ENCODE measurements at places on chromosomes 2 and 18.

GRCh38 chr2:134578316-134578715 lies 140.5 kb downstream of the TMEM163 start:
- no peak for DNase-seq

- DNase-seq, result no peak
These were observed 78.8 kb upstream of the TTC21B start for GRCh38 chr2:166032361-166032760.

DNA sequence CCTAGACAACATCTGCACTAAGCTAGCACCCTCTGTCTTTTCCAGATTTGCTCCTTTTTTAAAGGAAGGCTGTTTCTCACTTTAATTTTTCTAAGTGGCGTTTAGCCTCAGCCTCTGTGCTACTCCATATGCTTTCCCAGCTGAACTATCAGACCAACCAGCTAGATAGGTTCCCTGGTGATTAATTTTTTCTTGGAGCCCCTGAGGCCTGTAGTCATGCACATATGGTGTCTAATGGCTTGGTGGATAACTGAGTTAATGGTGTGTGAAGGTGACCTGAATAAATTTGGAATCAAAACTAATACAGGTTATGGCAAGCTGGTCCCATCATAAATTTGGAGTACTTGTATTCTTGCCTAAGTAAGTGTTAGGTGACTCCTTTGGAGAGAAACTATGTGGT lies 135.5 kb downstream of the MGAT5 start:
- no peak for DNase-seq

GRCh38 chr2:127525691-127526131 lies 578 bp downstream of the IWS1 start:
- DNase-seq, result no peak

- DNase-seq, result no peak
These were observed 2.4 kb upstream of the PAX3 start for GRCh38 chr2:222301053-222301795.

DNA sequence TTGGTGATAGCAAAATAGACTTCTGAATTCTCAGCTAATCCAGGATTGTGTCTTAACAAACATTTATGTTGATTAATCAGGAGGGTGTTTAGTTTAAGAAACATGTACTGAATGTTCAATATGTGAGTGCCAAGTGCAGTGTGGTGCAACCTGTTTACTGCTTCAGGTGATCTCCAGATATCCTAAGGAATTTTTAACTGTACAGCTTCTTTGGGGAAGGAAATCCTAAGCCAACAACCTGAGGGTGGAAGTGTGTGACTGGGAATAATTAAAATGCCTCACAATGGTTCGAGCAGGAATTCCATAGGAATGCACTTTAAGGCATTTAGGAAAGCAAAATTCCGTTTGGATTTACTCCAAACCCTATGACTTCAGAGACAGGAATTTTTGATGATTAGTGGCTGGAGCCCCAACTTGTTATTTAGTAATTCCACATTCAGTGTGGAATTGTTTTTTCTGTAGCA lies 16.4 kb downstream of the CRIM1 start:
- no peak for DNase-seq

DNA sequence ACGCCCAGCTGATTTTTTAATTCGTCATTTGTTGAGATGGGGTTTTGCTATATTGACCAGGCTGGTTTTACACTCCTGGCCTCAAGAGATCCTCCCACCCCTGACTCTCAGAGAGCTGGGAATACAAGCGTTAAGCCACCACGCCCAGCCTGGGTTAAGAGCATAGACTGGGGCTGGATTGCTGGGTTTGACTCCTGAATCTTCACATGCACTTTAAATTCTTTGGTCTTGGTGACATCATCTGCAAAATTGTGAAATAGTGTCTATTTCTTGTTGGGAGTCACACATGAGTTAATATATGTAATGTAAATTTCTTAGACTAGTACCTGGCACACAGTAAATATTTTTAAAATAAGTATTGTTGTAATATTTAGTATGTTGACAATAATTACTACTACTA lies 257.4 kb downstream of the DOK6 start:
- DNase-seq, result no peak

DNA sequence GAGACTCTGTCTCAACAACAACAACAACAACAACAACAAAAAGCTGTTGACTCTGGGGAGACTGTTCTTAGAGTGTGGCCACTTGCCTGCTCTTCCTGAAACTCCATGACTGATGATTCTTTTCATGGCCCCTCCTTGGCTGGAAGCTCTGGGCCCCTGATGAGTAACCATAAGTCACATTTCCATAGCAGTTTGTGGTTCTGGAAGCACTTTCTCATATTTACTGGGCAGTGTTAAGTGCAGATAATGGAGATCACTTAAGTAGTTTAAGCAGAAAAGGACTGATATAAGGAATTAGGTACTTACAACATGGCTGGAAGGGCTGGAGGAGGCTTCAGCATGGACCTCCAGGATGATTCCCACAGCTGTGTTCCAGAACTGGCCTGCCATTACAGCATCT lies 147.3 kb upstream of the DLX2 start:
- no peak for DNase-seq

DNA sequence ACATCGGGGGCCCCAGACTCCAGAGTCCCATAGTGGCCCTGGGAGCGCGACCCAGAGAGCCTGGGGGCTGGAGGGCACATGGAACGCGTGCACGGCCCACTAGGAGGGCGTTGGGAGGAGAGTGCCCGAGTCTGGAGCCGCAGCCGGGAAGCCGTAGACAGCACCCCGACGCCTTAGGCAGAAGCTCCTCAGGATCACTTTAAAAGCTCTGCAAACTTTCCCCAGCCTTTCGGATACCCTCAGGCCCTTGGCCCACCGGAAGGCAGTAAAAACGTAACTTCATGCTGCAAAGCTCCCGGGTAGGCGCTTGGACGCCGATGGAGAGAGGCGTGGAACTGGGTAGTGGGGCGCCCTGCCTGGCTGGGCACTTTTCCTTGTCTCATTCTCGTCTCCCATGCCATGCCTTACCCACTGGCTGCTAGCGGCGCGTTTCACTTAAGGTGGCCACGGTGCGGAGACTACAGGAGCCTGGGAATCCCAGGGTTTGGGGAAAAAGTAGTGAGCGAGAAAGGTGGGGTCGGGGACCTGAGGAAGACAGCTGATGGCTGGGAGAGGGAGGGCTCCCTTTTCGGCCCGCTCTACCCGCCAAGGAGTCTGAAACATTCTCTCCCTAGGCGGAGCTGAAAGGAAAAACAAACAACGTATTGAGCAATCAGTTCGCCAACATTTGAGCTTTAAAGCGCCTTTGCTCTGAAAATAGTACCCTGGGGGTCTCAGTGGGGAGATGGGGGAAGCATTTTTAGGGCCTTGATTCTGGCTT lies 141.8 kb downstream of the MEIS1 start:
- peak; percentile 76 for DNase-seq

DNA sequence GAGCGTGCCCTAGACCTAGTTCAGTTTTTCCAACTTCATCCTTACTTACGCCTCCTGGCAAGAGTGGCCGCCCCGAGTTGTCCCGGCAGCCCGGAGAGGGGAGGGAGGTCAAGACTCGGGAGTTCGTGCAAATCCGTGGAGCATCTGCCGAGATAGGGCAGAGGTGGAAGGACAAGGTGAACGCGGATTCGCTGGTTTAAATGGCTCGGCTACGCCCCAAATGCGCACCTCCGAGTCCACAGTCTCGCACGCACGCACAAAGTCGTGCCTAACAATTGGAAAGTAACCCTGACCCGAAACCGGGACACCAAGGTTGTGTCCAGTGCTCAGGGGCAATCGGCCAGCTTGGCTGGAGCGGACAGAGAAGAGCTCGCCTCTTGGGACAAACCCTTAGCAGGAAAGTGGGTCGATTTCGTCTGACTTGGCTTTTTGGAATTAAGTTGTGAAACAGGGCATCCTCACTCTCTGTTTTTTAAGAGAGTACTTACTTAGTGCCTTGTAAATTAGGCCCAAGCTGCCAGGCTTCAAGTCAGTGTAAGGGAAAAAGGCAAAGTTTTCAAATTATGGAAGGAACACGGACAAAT lies 726 bp upstream of the SS18 start:
- DNase-seq, result peak; percentile 73

DNA sequence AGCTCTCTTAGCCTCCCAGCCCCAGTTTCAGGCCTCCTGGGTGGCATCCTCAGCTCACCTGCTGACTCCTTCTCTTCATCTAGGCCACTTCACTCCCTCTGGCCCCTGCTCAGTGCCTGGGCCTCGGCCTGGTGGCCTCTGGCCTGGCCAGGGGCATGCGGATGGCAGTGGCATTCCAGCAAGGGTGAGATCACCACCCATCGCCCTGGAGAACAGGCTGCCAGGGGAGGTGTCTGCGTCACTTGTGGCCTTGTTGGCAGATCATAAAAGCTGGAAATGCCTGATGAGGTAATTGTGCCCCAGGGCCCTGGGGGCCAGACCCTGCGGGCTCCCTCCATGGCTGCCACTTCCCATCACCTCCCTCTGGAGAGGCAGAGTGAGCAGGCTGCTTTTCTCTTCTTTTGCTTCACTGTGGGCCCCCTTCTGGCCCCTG lies 72.5 kb upstream of the SMAD2 start:
- DNase-seq, result peak; percentile 90

GRCh38 chr18:3583873-3584247 lies 133.9 kb downstream of the TGIF1 start:
- no peak for DNase-seq

DNA sequence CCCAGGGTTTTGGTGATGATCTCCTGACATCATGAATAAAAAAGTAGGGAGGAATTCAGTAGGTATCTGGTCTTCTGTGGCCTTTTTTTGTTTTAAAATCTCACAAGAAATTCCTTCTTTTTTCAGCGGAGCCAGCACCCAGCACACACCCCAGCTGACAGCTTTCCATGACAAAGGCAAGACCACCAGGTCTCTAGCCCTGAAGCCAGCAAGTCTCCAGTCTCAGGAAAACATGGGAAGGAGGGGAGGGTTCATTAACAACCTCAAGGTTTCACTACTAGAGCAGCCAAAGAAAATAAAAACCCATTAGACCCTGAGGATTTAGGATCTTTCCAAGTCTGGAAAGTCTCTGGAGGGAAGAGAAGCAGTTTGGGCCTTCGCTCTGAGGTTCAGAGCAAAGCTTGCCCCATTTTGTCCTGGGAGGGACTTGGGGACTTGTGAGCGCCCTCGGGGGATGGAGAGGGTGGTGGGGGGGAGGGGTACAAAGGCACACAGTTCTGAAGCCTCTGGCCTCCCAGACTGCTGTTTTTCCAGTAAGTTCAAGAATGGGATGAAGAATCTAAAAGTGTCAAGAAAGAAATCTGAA lies 9.0 kb downstream of the FOXI3 start:
- DNase-seq, result no peak

DNA sequence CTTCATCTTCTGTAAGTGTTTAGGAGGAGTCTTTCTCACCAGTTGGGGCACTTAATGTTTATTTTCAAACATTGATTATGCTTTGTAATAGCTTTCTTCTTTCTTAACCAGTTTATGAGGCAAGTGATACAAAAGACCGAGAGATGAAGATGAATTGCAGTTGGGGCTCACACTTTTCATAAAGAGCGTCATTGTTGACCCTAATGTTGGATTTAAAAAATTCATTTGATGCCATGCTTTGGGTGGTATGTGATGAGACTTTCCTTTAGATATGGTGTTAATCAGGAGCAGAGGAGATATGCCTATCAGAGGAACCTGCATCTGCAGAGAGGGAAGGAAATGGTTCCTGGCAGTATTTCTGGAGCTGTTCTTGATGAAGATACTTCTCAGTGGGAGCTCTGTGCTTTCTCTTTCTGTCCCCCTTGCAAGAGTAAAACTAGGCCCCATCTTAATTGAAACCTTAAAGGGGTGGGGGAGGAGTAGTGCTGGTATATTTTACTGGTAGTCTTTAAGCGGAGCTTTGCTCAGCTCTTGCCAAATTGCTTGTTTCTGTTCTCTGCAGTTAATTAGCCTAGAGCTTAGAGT lies 2.3 kb downstream of the EML4 start:
- DNase-seq, result no peak

DNA sequence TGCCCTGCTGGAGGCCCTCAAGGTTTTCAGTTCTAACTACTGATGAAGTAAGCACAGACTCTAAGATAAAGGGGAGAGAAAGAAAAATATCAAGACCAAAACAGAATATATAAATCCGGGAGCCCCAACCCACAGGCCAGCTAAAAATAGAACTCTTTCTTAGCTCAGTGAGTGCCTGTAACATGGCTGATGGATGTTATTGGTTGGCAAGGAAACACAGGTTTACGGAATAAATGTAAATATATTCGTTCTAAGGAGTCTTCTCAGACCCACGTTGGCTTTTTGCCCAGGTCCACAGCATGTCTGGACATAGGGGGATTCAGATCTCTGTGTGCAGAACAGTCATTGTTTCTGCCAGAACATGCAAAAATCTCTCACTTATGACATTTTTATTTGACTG lies 139.0 kb upstream of the SERPINE2 start:
- DNase-seq, result no peak

DNA sequence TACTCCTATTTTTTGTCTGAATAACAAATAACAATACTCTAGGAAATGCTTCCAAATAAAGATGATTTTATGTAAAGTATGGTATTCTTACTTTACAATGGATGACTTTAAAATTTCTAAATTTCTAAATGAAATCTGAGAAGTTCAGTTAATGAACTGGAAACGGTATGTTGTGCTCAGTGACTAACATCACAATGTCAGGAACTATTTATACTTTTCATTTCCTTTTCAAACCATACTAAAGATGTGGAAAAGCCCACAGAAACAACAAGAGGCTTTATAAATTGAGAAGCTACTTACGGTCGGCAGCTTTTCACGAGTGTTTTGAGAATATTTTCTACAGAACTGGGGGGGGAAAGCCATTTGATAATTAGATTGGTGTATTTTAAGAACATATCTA lies 31.1 kb downstream of the PSME4 start:
- DNase-seq, result no peak

DNA sequence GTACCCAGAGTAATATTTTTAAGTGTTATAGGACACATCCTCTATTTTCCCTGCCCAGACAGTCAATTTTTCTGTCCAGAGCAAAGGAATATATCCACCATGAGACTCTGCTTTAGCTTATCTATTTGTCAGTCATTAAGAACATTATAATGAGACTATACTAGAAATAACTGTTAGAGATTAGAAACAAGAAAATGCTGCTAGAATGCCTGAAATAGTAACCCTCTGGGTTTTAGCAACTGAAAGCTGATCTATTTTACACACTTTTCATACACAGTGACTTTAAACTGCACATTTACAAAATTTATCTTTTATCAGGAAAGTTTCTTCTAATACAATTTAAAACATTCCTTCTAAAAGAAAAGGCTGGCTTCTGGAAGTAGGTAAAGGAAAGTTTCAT lies 39.6 kb downstream of the MBD2 start:
- no peak for DNase-seq

DNA sequence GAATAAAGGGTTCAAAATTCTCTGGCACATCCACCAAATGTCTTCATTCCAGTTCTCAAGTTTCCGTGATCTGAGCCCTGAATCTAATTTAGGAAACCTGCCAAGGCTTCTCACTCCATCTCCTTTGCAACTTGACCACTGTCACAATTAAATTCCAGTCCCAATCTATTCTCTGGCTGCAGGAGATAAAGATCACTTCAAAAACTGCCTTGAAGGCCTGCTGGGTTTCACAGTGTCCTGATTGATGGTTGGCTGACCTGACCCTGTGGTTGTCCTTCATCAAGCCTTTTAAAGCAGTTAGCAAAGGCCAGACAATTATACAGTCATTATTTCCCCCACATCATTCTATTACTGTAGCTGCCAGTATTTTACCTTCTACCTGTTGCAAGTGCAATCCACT lies 60.3 kb upstream of the DNAJC10 start:
- DNase-seq, result no peak

- peak; percentile 59 for DNase-seq
These were observed 109.2 kb downstream of the THADA start for GRCh38 chr2:43486603-43487002.

Data from aorta (tissue), 5 donors.